Activated naive CD8-positive, alpha-beta T cell treated with anti-CD3 and anti-CD28 coated beads, Interleukin-2, amount 50 U/mL, for 16 hours (primary cell): ENCODE measurements at places on chromosomes 3 and 15.

GRCh38 chr15:85788771-85789495 is 5.8 kb downstream of the KLHL25 start:
- DNase-seq = no peak

GRCh38 chr3:68996356-68996995 is 17.0 kb downstream of the EOGT start:
- no peak for DNase-seq

GRCh38 chr3:52983336-52983807 is 62.5 kb downstream of the SFMBT1 start:
- DNase-seq = peak; percentile 27

- DNase-seq = no peak
Observed at GRCh38 chr15:72939514-72940228, 112.6 kb upstream of the NEO1 start.

DNA sequence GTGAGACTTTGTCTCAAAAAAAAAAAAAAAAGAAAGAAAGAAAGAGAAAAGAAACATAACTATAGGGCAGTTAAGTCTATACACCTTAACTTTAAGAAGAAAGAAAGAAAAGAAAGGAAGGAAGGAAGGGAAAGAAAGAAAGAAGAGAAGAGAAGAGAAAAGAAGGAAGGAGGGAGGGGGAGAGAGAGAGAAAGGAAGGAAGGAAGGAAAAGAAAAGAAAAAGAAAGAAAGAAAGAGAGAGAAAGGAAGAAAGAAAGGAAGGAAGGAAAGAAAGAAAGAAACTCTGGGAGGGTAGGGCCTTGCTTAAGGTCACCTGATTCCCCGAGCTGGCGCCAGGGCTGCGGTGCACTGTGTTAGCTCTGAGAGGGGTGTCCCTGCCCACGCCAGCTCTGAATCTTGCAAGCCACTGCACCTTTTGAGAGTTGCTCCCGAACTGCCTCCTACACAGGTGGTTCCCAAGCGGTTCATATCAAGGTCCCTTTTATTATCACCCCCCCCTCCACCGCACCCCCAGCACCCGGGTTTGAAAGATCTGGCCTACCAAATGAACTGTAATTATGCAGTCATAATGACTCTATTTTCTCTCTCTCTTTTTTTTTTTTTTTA is 39.2 kb upstream of the VPS8 start:
- DNase-seq = no peak

DNA sequence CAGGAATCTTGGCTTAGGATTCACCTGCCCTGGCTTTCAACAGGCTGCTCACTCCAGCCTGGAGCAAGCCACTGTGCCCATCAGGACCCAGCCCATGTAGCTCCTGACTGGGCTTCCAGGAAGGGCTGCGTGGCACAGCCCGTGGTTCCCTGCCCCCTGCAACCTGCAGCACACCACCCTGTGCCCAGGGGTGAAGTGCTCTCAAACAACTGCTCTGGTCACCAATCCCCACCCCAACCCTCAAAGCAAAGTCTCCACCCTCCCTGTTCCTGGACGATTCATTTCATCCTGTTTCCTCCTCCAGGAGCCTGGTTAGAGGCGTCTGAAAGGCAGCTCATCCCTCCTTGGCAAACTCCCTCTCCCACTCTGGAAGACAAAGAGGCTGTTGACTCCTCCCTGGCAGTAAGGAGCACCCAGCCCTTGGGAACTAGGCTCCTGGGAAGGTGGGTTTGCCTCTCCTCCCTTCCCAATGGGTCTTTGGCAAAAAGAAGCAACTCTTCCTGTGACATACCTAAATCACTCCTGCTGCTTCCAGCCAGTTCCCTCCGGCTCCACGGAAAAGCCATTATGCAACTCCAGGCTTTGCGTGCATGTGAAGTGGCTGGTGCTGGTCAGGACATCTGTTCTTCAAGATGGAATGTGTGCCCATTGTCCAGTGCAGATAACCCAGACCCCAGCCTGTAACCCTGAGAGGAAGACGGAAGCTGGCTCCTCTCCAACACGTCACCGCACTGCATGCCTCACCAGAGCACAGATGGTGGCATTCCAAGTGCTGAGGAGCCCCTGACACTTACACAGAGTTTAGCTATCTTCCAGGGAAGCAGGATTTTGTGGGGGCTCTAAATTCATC is 29.1 kb upstream of the VIPR1 start:
- no peak for DNase-seq

GRCh38 chr3:75332794-75333193 is 331.3 kb upstream of the FRG2C start:
- no peak for DNase-seq

DNA sequence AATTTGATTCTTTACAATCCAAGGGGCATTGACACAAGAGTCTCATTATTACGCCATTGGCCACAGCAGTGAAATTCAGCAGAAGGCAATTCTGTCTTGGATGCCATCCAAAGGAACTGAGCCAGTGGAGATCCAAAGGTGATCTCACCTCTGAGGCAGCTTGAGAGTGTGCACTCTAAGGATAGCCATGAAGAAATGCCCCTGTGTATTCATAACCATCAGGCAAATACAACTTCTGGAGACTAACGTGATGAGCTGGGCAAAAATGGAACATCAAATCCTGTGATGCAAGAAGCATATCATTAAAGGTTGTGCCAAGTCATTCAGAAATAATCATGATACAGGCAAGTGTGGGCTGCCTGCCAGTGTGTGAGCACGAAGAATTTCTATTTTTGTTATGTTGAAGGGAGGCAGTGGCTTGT is 41.4 kb downstream of the ROBO2 start:
- no peak for DNase-seq

DNA sequence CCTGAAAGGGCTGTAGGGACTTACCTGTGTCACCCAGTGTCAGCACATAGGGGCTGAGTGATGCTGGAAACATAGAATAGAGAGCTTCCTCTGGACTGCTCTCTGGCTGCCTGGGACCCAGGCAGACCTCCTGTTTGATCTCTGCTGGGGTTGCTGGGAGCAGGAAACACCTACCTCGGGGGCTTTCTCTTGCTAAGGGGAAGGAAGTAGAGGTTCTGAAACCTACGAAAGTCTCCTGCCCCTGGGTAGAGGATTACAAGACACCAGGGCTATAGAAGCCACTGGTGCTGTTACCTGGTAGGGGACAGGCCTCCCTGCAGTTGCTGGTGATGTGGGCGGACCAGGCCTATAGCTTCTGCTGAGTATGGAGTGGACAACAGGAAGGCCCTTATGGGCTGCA is 81.7 kb downstream of the DHX30 start:
- no peak for DNase-seq

- DNase-seq = no peak
Observed at GRCh38 chr3:114451561-114452018, 157.8 kb downstream of the TIGIT start.
